ENCODE measurements at places on chromosomes 11 and 22.

GRCh38 chr22:34004058-34004457, 83.8 kb upstream of the LARGE1 start:
- DNase-seq: no peak

GRCh38 chr22:38163844-38164550, 17.6 kb downstream of the PLA2G6 start:
- DNase-seq: no peak

DNA sequence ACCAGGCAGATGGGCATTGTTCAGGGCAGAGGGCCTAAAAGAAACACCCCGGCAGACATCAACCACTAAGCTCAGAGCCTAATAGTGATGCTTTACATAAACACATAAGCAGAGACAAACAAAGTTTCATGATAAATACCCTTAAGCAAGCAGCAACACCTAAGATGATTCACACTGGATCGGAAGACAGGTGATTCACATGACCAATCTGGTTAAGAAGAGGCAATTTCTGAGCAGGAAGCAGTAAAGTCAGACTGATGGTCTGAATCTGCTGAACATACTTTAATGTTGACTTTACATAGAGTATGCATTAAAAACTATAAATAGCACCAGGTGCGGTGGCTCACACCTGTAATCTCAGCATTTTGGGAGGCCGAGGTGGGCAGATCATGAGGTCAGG, 56.1 kb downstream of the SYN3 start:
- DNase-seq: no peak

GRCh38 chr11:65388731-65389130, 2.3 kb downstream of the FRMD8 start:
- no peak for DNase-seq

DNA sequence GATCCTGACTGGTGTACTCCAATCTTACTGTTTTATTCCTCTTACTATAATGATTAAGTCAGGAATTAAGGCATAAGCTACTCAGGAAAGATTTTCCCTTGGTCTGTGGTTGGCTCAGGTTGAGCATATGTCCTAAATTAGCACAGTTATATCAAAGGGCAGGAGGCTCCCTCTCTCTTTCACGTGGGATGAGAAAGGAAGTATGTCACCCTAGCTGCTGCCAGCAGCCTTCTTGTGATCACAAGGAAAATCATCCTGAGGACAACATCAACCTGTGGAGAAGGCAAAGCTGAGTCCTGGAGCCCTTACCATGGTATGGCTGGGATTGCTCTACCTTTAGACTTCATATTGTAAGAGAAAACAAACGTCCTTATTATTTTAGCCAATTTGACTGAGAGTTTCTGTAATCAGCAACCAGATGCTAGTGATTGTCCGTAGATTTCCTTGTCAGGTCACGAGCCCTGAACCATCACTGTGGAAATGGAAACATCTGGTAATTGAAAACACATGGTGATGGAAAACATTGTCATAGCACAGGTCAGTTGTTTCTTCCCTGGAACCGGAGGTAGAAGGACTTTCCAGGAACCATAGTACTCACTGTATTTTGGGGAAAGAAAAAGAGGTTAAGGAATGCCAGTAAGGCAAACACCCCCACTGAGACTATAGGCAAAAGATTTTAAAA, 40.6 kb upstream of the DEUP1 start:
- no peak for DNase-seq

GRCh38 chr11:112880495-112880894, 80.7 kb upstream of the NCAM1 start:
- no peak for DNase-seq

- DNase-seq: no peak
Measured at GRCh38 chr22:26417406-26417805, 11.7 kb upstream of the ASPHD2 start.

GRCh38 chr11:66556086-66556485, 9.4 kb downstream of the ACTN3 start:
- no peak for DNase-seq

GRCh38 chr22:45631841-45632238, 39.8 kb upstream of the ATXN10 start:
- no peak for DNase-seq

DNA sequence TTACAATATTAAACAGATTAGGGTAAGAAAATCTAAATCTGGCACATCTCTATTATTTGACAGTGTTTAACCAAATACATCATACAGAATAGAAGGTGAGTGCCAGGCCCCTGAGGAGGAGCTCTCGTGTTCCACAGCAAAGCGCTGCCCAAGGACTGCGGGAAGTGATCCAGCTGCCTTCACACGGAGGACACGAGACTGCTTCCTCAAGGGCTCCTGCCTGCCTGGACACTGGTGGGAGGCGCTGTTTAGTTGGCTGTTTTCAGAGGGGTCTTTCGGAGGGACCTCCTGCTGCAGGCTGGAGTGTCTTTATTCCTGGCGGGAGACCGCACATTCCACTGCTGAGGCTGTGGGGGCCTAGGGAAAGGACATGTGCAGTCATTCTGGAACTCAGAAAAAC, 71.1 kb downstream of the NCAPD3 start:
- no peak for DNase-seq

- DNase-seq: no peak
Measured at GRCh38 chr11:124050748-124051147, 9.6 kb upstream of the OR10G7 start.

- no peak for DNase-seq
Measured at GRCh38 chr22:38694940-38695339, 5.8 kb downstream of the JOSD1 start.

- peak; percentile 67 for DNase-seq
Measured at GRCh38 chr11:34044664-34045485, 6.7 kb upstream of the CAPRIN1 start.

DNA sequence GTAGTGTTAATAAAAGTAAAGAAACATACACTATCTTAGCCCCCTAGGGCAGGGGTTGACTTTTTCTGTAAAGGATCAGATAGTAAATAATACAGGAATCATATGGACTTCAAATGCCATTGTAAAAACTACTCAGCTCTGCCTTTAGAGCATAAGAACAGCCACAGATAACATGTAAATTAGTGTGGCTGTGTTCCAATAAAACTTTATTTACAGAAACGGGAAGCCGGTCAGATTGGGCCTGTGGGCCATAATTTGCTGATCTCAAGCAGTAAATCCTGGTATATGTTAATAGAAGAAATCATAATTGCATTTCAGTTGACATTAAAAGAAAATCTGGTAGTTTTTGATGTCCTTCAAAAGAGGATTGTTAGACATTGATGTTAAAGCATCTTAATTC, 76.5 kb downstream of the ZC3H12C start:
- no peak for DNase-seq

DNA sequence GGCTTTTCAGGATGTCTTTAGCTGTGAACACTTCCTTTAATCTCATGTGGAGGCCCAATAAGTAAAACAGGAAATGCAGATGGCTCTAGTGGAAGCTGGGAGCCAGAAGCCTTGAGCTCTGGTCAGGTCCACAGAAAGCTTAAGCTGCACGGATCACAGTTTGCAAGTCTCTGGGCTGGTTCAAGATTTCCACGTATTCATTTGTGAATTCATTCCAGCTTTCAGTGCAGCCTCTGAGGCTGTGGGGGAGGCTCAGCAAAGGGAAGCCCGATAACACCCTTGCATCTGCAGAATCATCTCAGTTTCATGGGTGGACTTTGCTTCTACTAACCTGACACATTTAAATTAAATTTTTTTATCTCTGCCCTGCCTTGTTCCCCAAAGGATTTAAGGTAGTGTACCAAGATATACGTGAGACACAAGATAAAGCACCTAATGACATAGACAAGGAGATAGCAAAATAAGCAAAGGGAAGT, 65.6 kb downstream of the ISX start:
- no peak for DNase-seq

DNA sequence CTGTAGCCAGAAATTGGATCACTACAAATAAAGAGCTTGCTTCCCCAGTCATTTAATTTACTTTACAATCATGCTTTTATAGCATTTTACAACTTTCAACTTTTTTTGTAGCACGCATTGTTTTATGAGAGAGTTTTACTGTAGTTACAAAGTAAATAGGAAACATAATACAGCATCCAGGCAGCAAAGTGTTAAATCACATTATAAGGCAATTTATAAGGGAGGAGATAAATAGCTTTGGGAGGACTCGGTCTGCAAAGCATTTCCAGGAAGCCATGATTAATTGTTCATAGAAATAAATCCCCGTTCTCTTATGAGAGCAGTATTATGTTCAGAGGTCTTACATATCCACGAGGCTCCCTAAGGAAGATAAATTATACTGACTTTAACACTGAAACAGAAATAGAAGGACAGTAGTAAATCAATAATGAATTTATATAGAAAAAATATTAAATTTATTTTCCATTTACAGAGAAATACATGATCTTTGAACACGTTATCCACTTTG, 792.6 kb upstream of the RAG2 start:
- DNase-seq: no peak

- no peak for DNase-seq
Measured at GRCh38 chr11:31671681-31672080, 139.4 kb downstream of the PAX6 start.

- DNase-seq: no peak
Measured at GRCh38 chr11:62482753-62483152, 63.9 kb downstream of the AHNAK start.

GRCh38 chr11:56333156-56333555, 12.7 kb upstream of the OR8K1 start:
- no peak for DNase-seq

GRCh38 chr11:71169313-71169712, 83.1 kb downstream of the SHANK2 start:
- DNase-seq: no peak

- DNase-seq: no peak
Measured at GRCh38 chr22:30265131-30265720, 1.4 kb downstream of the OSM start.

DNA sequence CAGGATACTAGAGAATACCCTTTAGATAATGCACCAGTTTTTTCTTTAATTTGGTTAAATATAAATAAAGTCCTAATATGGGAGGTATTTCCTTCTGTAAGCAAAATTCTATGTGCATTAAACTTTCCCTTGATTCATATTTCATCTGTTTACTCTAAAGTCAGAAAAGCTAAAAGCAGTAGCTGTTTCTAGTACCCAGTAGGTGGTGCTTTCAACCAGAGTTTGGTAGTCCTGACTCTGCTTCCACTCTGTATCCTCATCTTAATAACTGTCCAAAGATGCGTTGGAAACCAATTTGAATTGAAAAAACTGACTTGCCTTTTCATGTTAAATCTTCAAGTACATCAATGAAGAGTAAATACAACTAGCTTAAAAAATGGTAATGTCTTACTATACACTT, 1065.2 kb downstream of the JRKL start:
- no peak for DNase-seq

GRCh38 chr11:120655589-120655988, 144.0 kb downstream of the GRIK4 start:
- DNase-seq: no peak

- no peak for DNase-seq
Measured at GRCh38 chr22:46796566-46797195, 34.2 kb downstream of the TBC1D22A start.

- DNase-seq: no peak
Measured at GRCh38 chr11:27291302-27291889, 71.6 kb downstream of the CCDC34 start.

- no peak for DNase-seq
Measured at GRCh38 chr11:121422675-121423074, 29.4 kb upstream of the SORL1 start.

DNA sequence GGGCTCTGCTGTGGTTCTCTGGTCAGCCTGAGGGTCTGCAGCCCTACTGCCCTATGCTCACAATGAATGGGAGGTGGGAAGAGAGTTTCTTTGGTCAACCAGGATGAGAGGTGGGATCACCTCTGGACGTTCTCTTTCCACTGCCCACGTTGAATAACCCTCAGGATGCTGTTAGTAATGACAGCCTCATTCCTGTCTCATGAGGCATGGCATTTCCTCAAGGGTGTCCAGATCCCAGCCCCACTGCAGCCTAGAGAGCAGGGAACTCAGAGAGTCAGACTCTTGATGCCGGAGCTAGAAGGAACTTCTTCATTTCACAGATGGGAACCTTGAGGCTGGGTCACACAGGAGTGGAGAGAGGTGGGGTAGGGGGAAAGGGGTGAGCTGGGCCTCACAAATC, 196.0 kb downstream of the CEP164 start:
- peak; percentile 75 for DNase-seq

DNA sequence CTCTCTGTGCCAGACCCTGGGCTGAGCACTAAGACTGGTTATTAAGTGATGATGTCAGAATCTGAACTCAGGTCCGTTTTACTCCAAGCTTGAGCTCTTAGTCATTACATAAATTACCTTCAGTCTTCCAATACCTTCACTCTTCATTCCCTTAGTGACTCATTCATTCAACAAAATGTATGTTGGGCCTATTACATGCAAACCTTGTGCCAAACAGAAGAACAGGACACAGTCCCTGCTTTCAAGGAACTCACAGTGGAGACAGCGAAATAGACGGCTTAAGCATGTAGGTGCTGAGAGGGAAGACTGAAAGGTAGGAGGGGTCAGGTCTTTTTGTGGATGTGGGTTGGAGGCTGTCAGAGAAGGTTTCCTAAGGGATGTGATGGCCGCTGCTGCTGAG, 3.3 kb downstream of the KCTD14 start:
- no peak for DNase-seq

DNA sequence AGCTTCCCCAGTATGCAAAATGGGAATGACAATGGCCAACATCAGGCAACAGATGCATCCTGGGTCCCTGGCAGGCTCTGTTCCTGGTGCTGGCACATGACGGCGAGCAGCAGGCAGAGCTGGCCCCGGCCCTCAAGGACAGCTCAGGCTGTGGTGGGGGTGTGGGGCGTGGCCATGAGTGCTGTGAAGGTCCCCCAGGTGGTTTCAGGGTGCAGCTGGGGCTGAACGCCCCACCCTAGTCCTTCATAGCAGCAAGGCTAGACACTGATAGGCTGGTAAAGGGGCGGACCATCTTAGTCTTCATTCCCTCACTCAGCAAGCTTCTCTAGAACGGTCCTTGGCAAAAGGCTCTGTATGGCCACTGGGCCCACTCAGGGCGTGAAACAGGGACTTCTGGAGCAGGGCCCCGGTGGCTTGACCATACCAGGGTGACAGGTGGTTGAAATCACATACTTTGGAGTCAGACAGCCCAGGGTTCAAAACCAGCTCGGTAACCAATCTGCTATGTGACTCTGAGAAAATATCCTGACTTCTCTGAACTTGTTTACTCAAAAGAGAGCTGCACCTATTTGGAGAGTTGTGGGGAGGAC, 15.1 kb downstream of the NPTXR start:
- no peak for DNase-seq

DNA sequence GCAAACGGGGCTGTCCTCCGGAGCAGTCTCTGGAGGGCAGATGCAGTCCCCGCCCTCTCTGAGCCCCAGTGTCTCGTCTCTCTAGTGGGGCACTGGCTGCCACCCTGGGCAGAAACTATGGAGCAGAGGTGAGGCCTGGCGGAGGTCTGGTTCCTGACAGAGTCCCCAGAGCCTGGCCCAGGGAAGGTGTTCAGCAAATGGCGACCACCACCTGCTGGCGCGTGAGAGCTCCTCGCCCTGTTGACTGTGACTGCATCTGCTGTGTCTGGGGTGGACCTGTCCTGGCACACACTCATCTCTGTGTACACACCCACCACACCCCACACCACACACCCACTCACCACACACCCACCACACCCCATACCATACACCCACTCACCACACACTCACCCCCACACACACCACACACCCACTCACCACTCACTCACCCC, 18.3 kb upstream of the TTLL12 start:
- no peak for DNase-seq

All from AG08395 (cell line).